ENCODE measurements at places on chromosomes 5 and 9.

GRCh38 chr9:88990041-88990728, 1.1 kb upstream of the S1PR3 start:
- DNase-seq: no peak

- no peak for DNase-seq
These were observed 90.1 kb downstream of the STARD4 start for GRCh38 chr5:111422245-111422644.

GRCh38 chr9:95511952-95512708, 4.6 kb downstream of the PTCH1 start:
- DNase-seq: peak; percentile 31

DNA sequence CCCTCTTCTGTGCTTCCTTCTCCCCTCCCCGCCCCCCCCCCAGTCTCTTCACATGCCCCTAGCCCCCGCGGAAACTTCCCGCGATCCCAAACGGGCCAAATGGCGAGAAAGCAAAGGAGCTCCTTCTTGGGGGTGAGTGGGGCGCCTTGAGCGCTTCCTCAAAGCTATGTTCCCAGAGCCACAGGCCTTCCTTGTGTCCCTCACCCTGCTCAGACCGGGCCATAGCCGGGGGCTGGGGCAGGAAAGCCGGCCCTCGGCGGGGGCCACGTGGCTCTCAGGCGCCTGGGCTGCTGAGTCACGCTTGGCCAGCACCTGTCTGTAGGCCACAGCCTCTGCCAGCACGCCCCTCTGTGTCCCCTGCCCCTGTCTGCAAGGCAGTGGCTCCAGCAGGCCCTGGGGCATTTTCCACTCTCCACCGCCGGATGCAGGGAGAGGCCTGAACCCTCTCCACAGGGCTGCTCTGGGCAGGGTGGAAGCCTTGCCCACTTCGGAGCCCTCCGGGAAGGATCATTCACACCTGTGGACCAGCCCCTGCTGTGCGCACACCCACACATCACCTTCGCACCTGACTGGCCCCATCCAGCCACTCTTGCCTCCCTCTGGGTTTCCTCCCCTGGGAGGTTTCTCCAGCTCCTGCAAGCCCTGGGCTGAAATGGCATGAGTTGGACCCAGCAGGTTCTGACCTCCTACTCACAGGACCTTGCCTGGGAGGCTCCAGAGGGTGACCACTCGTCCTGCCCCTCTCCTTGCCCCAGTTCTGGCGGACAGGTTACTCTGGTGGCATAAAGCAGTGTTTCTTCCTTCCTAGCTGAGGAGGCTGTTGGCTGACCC, 1.2 kb upstream of the SQSTM1 start:
- DNase-seq: peak; percentile 63

DNA sequence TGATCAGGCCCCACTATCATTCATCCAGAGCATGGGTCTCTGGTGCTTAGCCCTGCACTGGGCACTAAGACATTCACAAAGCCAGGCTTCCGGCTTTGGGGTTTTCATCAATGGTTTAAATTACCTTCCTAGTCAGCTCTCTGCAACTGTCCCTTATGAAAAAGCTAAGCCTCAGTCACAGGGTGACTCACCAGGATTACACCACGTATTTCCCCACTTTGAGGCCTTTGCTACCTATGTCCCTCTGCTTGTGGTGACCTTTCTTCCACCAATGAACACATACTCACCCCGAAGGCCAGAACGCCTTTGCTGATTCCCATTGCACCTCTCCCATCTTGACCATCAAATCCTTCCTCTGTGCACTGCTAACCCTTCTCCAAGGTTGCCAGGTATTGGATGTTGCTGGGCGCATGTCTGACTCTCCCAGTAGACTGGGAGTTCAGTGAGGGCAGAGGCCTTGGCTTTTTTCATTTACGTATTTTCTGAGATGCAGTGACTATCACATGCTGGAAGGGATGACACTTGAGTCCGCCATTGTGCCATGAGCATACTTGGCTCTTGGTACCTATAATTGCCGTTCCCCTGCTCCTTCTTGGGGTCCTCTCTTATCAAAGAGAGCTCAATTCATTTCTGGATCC, 58.7 kb upstream of the TNFSF8 start:
- DNase-seq: no peak

GRCh38 chr5:95163079-95163478, 121.8 kb downstream of the MCTP1 start:
- DNase-seq: no peak

GRCh38 chr5:6574111-6574510, 58.7 kb downstream of the NSUN2 start:
- DNase-seq: no peak

DNA sequence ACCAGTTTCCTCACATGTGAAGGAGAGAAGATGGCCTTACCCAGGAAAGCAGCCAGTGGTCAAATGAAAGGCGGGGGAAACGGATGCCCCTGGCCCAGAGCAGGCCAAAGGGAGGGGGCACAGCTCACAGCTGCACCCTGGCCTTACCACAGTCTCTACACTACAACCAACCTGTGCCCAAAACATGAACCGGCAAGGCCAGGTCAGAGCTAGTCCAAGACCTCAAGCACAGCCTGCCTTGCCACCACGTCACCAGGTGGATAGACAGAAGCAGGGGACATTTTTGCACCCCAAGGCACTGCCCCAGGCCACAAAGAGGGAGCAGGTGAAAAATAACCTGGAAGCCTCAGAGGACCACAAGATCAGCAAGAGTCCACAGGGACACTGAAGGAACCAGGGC, 4.5 kb downstream of the GRIN1 start:
- DNase-seq: no peak

- DNase-seq: no peak
These were observed 86.5 kb upstream of the CCDC180 start for GRCh38 chr9:97220894-97221477.

DNA sequence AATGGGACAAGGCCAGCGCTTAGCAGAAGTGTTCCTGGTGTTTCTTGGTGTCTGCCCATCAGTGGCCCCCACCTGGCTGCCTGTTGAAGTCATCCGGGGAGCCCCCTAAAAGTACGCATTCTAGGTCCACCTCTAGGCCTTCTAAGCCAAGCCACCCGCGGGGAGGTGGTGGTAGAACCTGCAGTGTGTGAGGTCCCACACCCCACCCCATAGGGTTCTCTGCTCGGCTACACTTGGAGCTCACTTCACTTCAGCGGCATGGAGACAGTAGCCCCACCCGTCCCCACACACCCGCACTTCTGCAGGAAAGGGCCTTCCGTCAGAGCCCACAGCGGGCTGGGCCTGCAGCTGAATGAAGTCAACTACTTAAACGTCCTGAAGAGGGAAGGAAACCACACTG, 29.6 kb upstream of the FCN2 start:
- no peak for DNase-seq

- DNase-seq: no peak
These were observed 1.0 kb upstream of the RASGRF2 start for GRCh38 chr5:80959138-80959537.

GRCh38 chr9:131116281-131117120, 8.9 kb upstream of the NUP214 start:
- DNase-seq: no peak

DNA sequence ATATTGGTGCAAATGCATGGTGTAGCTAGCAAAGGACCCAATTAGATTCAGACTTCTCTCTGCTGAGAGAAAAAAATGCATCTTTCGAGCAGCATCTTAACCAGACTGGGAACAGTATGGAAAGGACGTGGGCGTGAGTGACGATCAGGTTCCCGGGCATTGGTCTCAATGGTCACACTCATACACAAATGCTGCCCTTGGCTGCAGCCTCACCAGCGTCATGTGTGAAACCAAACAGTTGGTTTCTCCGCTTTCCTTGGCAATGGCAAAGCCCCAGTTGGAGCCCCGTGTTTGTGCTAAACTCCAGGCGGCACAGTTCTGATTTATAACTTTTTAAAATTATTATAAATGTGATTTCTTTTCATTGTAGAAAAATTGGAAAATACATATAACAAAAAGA, 237.8 kb downstream of the SEC61B start:
- no peak for DNase-seq

- DNase-seq: no peak
These were observed 274.3 kb upstream of the SGCD start for GRCh38 chr5:156052656-156053055.

GRCh38 chr5:135437422-135437795, 9.7 kb downstream of the DCANP1 start:
- DNase-seq: no peak

- peak; percentile 54 for DNase-seq
These were observed 34.9 kb downstream of the SPRY4 start for GRCh38 chr5:142289708-142290576.

- DNase-seq: peak; percentile 57
These were observed 38.3 kb downstream of the NR2F1 start for GRCh38 chr5:93621327-93621798.

- DNase-seq: no peak
These were observed 144.0 kb downstream of the ATG10 start for GRCh38 chr5:82115858-82116257.

GRCh38 chr9:8477450-8477849, 677.9 kb upstream of the DMAC1 start:
- DNase-seq: no peak

DNA sequence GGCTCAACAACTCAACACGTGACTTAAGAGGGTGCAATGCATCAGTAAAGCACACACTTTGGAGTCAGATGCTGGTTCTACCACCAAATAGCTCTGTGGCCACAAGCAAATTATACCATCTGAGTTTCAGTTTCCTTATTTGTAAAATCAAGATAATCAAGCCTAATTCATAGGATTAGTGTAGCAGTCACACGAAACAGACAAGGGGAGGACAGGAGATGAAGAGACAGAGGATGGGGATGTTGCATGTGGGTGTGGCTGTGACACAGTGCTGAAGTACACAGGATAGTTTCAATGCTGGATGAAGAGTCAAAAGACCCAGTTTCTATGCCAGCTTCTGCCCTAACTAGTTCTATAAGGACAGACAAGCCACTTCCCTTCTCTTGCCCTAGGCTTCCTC, 60.2 kb downstream of the SPOCK1 start:
- no peak for DNase-seq

GRCh38 chr9:91119142-91119541, 242.6 kb downstream of the AUH start:
- peak; percentile 19 for DNase-seq

GRCh38 chr5:4941957-4942830, 197.9 kb upstream of the ADAMTS16 start:
- DNase-seq: no peak

DNA sequence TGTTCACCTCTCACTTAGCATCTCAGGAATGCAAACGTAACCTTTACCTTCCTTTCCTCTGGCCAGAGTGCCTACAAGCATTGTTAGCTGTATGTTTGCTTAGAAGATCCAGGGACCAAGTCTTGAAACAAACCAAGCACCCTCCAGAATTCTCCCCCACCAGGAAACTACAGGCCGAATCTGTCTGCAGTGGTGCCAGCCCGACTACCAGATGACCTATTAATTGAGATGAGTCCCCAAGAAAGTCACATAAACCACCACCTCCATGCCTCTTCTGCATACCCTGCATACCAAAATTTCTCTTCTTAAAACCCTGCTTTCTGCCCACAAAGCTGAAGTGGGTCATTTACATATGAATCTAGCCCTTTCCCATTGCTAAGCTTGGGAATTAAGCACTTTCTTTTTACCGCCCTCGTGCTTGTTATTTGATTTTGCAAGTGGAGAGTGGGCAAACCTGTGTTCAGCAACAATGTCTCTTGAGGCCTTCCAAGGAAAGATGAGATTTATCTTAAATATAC, 1239.1 kb downstream of the CDH12 start:
- DNase-seq: no peak

DNA sequence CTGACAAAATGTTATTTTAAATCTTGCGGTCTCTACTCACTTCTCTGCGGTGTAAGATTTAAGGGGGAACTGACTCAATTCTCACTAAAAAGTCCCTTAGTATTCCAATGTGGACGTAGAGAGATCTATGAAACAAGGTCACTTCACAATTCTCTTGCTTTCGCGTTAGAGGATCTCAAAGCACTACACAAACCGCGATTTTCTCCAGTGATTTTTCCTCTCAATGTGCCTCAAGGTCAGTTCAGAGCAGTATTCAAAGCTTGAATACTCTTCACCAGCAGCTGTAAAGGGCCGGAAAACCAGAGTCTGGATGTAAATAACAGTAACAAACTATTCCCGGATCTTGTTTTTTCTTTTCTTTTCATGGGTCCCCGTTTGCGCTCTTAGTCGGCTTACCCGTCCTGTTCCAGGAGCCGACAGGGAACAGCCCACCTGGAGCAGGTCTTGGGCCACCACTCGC, 128.2 kb downstream of the TMEM161B start:
- no peak for DNase-seq

DNA sequence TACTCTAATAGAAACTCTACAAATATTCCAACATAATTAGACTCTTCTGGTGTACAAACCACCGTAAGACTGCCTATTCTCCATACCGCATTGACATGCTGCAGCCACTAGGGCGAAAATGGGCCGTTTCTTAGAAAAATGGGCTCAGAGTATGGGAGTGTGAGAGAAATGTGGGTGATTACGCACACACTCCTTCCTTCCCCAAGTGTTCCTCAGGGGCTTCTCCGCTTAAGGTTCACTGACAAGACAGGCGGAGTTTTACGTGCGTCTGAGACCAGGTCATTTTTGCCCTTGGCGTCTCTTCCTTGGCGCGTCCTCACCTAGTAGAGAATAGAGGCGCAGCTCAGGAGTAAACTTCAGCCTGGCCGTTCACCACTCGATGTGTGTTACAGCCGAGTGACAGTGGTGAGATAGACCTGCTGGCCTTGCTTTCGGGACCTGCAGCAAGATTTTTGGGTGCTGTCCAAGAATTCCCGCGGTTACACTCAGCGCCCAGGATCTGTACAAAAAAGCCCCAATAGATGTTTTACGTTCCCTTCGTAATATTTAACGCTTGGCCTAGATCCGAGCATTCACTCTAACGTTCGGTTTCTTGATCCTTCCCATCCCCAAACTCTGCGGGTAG, 1.8 kb upstream of the NTRK2 start:
- DNase-seq: peak; percentile 64

- DNase-seq: no peak
These were observed 61.0 kb downstream of the TRIO start for GRCh38 chr5:14204011-14204670.

DNA sequence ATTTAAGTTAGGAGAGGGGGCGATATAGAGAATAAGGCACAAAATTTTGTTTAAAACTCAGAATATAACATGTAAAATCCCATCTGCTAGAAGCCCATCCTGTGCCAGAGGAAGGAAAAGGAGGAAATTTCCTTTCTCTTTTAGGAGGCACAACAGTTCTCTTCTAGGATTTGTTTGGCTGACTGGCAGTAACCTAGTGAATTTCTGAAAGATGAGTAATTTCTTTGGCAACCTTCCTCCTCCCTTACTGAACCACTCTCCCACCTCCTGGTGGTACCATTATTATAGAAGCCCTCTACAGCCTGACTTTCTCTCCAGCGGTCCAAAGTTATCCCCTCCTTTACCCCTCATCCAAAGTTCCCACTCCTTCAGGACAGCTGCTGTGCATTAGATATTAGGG, 18.3 kb downstream of the MOCS2 start:
- DNase-seq: no peak

DNA sequence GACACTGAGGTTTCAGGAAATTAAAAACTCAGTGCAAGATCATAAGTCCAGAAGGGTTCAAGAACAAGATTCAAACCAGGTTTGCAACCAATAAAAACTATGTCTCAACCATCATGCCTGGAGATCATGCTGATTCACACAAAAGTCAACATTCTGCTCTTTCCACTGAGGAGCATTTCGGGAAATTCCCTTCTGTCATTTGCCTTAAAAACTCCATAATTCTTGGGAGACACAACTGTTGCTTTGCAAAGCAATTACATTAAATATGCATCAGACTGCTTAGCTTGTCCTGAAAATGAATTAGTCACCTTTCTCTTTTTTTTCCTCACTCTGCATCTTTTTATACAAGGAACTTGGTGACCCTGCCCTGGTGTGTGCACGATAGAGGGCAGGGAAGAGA, 275.9 kb upstream of the ZNF462 start:
- DNase-seq: no peak

All from hindlimb muscle (tissue), 1 donor.